Substantia nigra (tissue), 51 donors: ENCODE measurements at places on chromosomes 5 and 9.

DNA sequence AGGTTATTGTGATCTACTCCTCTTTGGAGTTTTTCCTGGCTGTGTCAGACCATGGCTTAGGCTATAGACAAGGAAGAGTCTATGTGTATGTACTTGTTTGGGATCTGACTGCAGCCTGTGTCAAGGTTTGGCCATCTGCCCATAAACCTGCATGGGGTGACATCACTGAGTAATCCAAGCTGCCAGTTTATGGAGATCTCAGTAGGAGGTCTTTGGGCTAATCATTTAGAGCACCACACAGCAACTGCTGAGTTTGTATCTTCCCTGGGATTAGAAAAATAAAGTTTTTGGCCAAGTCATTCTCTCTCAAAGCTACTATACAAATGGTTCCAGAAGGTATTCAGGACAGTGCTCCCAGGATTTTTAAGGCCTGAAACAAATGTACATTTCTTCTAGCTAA lies 65.5 kb upstream of the HSPB3 start:
- no peak for DNase-seq

DNA sequence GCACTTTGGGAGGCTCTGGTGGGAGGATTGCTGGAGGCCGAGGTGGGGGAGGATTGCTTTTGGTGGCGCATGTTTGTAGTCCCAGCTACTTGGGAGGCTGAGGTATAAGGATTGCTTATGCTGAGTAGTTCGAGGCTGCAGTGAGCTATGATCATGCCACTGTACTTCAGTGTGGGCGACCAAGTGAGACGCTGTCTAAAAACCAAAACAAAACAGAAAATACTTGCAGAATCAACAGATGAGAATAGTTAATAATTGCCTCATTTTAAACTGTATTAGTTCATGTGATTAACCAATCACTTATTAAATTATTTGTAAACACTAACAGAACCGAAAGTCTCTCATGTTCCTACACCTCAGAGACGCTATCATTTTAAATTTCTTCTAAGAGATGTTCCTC lies 118.1 kb downstream of the CCDC171 start:
- no peak for DNase-seq

GRCh38 chr5:146516151-146516475 lies at the start of gene GPR151:
Gene GPR151 (minus strand): TSS chr5:146516190. CDS start chr5:146516113, 77 bp downstream.
- DNase-seq, result no peak

GRCh38 chr5:122844910-122845228 lies 544 bp upstream of the SNX24 start:
- DNase-seq, result no peak

DNA sequence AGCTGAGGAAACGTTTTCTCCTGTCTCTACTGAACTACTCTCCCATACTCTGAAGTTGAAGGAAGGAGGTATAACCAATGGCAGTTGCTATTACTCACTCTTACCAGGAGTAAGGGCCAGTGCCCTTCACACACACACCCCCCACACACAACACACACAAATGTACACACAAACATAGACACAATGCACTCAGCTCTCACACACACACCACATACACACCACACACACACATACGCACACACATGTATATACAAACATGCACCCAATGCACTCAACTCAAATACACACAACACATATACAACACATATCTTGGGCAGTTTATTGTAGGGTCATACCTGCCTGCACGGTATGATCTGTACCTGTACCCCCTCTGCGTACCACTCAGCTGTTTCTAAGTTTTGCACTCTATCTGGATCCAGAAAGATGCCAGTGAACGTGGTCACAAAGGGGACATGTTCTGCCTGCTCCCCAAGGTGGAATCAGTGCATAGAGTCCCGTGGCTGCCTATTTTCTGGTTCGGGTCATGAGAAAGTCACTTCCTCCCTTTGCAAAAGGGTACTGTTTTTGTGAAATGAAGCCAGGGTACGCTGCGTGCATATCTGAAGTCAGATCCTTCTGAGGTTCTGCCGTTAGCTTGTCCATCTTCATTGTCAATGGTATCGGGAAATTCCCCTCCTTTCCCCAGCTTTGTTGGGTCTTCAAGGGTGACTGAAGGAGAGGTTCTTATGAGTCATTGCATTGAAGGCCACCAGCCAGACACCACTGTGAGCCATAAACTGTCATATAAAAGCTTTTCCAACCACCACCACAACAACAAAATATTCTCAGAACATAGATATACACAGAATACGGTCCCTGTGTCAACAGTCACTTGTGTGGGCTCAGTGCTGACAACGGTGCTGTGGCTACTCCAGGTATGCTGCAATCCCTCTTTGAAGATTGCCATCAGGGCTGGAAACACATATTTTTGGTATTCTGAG lies 131.9 kb downstream of the UGCG start:
- no peak for DNase-seq

DNA sequence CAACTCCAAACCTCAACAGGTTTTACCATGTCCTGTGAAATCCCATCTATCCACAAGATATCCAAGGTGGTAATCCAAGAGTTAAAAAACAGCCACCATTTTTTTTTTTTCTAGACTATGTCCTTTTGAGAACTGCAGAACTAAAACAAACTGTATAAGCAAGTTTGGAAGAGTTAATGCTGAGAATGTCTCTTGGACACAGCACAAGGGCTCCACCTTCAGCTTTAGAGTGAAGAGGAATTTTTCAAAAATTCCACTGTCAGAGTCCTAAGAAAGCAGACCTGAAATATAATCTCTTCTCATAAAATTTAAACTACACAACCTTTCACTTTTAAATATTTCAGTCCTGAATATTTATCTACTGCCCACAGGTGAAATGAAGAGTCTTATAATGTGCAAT lies 167.8 kb upstream of the CCNG1 start:
- no peak for DNase-seq

- no peak for DNase-seq
These were observed 148.0 kb downstream of the SLIT3 start for GRCh38 chr5:169152946-169153345.

GRCh38 chr9:22169727-22170503 lies 160.8 kb upstream of the CDKN2B start:
- DNase-seq, result no peak

- no peak for DNase-seq
These were observed 196.3 kb downstream of the MLLT3 start for GRCh38 chr9:20426019-20426418.

GRCh38 chr5:104635227-104635626 lies 1072.6 kb upstream of the NUDT12 start:
- no peak for DNase-seq

DNA sequence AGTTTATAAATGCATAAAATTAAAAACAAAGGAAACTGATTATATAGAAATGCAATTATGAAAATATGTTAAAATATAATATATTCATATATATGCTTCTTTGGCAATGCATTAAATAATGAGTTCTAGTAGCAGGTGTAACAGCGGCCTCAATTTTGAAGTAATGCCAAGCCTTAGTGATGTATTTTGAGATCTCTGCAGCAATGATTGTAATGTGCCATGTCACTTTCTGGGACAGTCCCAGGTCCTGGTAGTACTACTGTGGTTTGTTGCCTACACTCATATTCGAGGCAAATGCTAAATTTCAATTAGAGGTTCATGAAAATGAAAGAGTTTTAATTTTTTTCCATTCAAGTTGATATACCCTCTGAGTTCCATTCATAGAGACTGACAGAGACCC lies 75.8 kb upstream of the ORM1 start:
- DNase-seq, result no peak

DNA sequence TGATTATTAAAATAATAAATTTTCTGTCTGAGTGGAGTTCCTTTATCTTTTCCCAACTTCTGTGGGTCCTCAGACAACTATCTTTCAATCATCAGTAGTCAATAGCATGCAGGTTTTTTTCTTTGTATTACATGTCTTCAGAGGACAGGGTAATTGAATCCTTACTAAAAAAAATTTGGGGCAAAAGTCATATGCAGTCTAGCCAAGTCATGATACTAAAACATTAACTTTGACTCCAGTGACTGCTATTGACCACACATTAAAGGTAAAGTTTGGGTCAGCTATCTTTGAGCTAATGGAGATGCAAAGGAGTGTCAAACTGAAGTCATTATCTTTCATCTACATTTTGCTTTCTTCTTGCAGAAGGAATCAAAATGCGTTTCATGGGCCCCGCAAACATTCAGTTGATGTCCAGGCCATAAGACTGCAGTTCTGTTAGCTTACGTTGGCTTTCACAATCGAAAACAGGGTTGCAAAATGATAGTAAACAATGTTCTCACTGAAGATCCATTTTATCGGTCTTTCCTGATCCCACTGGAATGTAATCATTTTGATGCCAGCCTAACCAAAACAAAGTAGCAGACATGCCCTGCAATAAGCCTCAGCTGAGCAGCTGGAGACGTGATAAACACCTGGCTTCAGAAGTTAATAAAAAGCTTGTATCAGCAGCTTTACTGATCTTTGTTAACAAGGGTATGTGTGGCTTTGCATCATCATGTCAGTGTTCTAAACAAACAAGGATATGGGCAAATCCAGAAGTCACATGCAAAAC lies 186.1 kb upstream of the PRLR start:
- DNase-seq, result no peak

DNA sequence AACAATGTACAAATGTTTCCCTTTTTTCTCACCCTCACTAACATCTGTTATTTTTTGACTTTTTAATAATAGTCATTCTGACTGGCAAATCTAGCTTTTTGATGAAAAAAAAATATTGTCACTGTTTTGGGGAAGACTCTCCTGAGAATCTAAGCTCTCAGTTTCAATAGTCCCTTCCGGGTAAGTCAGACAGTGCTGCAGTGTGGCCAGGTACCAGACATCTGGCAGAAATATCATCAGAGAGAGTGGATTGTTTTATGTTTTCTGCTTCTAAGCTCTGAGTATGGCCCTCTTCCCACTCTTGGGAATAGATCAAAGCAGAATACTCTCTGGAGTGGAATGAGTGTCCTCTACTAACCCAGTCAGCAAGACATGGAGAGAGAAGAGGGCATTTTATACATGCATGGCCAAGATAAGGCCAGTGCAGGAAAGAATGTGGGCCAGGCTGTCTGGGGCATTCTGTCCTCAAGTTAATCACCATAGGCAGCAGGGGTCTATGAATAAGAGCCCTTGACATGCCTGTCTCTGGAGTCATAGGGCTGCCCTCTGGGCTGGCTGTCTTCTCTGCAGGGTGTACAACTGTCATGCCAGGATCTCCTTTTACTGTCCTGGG lies 38.5 kb upstream of the OR2S2 start:
- no peak for DNase-seq

DNA sequence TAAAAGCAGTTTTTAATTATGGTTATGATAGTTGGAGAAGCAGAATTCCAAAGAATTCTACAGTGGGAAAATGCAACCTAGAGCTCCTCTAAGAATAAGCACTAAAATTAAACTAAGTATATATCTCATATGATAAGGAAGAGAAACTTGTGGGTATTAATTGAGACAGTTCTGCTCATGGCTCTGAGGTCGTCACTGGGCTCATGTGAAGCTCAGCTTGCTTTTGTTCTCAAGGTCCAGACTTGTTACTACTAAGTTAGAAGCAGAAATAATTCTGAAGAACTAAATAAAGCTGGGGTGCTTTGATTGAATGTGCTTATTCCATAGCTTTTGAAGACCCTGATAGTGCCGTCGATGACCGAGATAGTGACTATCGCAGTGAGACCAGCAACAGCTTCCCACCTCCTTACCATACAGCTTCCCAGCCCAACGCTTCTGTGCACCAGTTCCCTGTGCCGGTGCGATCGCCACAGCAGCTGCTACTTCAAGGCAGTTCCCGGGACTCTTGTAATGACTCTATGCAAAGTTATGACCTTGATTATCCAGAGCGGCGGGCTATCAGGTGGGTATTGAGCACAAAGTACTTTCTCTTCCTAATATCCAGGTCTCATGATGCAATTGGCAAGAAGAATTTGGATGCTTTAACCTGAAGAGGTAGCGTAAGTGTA lies 133.7 kb downstream of the UNC13B start:
- no peak for DNase-seq

DNA sequence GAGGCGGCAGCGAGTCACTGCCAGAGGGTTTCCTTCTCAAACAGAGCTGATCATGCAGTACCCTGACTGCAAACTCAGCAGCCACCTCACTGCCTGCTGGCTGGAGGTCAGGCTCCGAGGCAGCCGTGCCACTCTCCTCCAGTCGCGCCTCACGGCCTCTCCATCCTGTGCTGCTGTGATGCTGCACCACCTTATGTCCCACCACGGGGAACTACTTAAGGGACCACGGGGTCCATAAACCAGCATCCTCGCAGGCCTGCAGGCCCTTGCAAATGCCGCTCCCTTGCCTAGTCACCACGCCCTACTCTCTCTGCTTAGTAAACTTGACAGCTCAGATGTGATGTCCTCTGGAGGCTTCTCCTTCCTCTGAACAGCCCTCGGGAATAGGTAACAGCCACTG lies 99.2 kb downstream of the CRB2 start:
- no peak for DNase-seq

GRCh38 chr5:176743868-176744583 lies 66.3 kb upstream of the UNC5A start:
- no peak for DNase-seq
